ENCODE measurements at places on chromosomes 1 and 21. TPM values are rescaled to one million over a fixed set of nuclear protein-coding genes. Genes with fewer than 3 reads are reported as not detected.

DNA sequence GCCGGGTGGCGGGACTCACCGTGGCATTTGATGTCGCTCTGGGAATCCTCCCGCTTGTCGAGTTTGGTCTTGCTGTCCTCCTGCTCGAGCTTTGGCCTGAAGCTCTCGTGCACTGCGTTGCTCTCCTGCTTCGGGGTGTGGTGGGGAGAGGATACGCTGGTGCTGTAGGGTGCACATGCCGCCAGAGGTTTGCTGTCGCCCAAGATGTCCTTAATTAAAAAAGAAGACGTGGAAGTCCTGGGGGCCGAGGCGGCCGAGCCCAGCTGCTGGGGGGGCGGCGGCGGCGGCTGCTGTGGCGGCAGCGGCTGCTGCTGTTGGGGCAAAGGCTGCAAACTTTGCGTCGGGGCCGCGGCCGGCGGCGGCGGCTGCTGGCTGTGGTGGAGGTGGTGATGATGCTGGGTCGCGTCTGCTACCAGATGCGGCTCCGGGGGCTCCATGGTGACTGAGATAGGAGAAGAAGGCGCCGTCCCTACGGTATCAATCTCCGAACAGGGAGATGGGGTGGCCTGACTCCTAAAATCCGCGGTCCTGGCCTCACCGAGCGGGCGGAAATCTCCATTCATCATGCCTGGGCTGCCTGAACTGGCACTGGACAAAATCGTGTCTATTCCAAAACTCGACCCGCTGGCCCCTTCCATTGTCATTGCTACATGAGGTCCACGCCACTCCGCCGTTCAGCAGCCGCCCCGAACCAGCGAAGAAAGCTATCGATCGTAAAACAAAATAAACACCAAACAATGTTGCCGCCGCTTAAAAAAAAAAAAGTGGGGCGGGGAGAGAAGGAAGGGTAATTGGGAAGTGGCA, at the start of gene BARHL2:
Gene BARHL2 (minus strand): TSS at position 751 of the 804 bp plus-strand sequence. CDS start 107 bp downstream, at position 644.
- DNase-seq: no peak

- DNase-seq: no peak
Observed at GRCh38 chr1:111369645-111370044, 57.9 kb downstream of the OVGP1 start.

The PHLDA3 gene
- 16.8 TPM for polyA plus RNA-seq

- DNase-seq: no peak
Observed at GRCh38 chr1:229229721-229230139, 41.2 kb upstream of the RAB4A start.

The PPFIA4 gene
- 11.4 TPM for polyA plus RNA-seq

- no peak for DNase-seq
Observed at GRCh38 chr1:221937155-221937953, 195.5 kb upstream of the DUSP10 start.

The OSCP1 gene
- polyA plus RNA-seq: 23.2 TPM
